ENCODE measurements at places on chromosomes 11 and 22.
A peak's percentile ranks its signal among the peaks of the same experiment; 100 is the strongest.

GRCh38 chr22:19753090-19753842 lies 7.3 kb upstream of the TBX1 start:
- DNase-seq, result no peak

DNA sequence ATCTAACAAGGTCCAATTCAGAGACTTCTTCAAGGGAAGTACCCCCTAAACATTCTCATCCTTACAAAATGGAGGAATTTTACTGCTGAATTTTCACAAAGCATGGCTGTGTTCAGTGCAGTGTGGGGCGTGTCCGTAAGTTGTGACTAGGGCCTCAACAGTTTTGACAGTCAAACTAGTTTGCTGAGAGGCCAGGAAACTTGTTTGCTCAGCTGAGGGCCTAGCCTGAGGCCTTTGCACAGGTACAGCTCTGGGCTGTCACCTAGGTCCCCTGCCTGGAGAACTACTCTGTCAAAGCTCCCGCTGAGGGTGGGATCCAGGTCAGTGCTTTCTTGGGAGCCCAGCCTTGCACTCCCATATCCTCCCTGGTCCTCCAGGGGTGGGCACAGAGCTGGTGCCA lies 27.9 kb downstream of the TCP11L1 start:
- no peak for DNase-seq

DNA sequence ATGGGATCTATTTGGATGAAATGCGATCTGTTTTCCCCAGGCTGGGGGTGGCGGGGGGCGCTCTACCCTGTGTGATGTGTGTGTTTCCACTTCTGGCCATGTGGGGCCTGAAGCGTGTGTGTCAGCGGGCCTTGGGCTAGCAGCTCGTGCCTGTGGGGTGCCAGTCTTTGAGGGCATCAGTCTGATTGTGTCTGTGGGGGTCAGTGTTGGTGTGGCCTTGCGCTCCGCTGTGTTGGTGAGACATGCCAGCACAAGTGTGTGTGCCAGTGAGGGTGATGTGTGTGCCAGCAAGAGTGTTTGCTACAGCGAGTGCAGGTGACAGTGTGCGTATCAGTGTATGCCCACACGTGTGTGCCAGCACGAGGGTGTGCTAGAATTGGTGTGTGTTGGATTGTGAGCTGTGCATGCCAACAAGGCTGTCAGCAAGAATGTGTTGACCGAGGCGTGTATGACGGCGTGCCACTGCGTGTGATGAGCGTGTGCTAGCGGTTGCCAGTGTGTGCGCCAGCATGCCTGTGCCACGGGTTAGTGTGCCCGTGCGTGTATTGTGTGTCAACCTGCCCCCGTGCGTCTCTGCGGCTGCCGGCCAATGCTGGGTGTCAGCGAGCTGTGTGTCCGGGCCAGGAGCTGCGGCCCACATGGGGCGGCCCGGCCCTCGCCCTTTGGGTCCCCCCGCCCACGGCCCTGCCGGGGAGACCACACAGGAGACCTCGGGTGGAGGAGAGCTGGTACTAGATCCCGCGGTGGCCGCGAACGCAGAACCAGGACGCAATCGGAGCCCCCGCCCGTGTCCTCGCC lies 519 bp downstream of the ARRB1 start:
- peak; percentile 65 for DNase-seq

- no peak for DNase-seq
Measured at GRCh38 chr11:12750181-12750580, 76.0 kb downstream of the TEAD1 start.

DNA sequence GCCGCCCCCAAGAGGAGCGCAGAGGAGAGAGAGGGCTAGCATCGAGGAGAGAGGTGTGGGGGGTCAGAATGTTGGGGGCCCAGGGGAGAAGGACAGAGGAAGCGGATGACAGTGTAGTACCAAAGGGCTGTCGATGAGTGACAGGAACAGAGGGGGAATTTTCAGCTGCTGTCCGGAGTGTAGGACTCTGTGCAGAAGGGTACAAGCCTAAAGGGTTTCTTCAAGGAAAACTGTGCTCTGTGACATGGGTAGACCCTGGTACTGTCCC lies 5.3 kb upstream of the NLRP6 start:
- DNase-seq, result no peak

DNA sequence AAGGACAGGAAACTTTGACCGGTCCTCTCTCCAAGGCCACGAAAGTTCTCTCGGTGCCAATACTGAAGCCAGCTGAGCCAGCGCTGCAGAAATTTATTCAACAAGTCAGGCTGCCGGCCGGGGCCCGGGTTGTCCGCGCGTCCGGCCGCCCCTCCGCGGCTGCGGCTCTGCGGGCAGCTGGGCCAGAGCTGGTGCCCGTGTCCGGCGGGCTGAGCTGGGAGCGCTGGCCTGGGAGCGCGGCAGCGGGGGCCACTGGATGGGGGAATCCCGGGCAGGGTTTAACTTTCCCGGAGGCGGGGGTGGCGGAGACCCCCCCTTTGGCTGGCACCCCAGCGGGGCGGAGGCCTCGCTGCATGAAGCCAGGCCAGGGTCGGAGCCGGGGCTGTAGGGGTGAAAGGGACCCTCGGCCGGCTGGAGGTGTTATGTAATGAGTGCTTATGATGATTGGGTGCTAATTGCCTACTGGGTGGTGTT lies 12.3 kb upstream of the CACNA1I start:
- no peak for DNase-seq

DNA sequence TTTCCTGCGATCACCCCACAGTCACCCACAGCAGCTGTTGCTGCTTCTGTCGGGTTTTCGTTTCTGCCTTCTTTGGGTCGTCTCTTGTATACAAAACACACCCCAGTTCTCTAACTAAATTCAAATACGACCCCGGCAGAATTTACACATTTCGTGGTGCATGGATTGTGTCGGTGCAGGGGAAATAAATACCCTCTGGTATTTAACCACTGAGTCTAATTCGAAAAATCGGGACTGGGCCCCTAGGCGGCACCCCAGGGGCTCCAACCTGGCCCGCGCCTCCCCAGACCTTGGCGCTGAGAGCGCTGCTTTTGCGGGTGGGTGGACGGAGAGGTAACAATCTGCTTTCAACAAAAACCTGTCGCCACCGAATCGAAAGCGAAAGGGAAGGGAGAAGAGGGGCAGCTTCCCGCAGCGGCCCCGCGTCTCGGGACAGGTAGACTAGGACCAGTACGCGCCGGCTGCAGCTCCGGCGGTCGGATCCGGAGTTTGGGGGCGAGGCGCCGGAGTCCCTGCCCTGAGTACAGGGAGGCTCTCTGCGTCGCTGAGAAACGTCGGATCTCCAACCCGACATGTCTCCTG lies 4.4 kb downstream of the ALX4 start:
- no peak for DNase-seq

- no peak for DNase-seq
Measured at GRCh38 chr22:37164505-37164887, 14.8 kb upstream of the IL2RB start.

GRCh38 chr11:77287615-77288273 lies 13.7 kb downstream of the GDPD4 start:
- DNase-seq, result no peak

- no peak for DNase-seq
Measured at GRCh38 chr11:10605941-10606381, 37.5 kb upstream of the LYVE1 start.

DNA sequence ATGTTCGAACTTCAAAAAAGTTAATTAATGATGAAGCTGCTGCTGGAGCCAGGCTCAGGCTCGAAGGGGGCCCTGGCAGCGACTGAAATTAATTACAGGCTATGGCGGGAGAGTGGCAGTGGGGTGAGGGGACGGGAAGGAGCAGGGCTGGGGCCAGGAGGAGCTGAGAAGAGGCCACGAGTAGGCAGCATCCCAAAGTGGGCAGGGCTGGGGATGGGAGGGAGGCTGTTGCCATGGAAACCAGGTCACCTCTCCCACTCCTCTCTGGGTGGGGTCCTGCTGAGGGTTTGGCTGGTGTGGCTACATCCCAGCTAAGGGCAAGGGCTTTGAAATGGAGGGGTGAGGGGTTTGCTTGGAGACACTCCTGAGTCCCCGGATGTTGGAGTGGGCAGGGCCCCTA lies 23.9 kb downstream of the CACNA1I start:
- no peak for DNase-seq

Measured in anterior cingulate cortex (tissue), 58 donors.